ELF-1 (cell line): ENCODE measurements at places on chromosomes 7 and 10.

GRCh38 chr7:126723966-126724544 is 528.7 kb downstream of the GRM8 start:
- DNase-seq, result peak; percentile 8

DNA sequence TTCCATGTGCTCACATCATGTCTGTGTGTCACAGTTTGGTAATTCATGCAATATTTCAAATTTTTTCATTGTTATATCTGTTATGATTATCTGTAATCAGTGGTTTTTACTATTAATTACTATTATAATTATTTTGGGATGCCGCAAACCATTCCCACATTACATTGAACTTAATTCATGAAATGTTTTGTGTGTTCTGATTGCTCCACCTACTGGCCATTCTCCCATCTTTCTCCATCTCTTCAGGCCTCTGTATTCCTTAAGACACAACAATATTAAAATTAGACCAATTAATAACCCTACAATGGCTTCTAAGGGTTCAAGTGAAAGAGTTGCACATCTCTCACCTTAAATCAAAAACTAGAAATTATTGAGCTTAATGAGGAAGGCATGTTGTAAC is 398.5 kb downstream of the PCDH15 start:
- no peak for DNase-seq

DNA sequence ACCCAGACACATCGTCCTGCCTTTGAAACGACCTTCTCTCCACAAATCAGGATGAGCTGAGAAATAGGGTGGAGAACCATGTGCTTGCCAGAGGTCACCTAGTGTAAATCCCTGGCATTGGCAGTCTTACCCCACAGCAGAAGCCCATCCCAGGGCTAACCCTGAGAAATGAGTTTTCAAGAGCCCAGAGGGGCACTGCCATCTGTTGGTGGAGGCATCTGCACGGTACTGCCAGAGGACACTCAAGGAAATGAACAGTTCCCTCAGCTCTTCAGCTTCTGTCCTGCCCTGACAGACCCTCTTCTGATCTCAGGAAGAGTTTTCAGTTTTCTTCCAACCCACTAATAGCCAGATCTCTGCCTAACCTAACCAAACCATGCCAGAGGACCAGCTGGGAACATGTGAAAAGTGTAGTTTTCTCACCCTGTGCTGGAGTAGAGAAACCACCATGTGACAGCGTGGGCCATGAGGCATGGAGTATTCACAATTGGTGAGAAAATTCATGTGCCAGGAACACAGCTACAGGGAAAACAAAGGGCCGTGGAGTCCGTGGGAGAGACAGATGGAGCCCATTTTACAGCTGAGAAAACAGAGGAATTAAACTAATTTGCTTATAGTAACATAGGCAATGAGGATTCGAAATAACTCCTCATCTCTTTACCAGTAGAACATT is 37.7 kb upstream of the ITPRID1 start:
- DNase-seq, result no peak

GRCh38 chr7:108973075-108973474 is 403.4 kb downstream of the DNAJB9 start:
- DNase-seq, result peak; percentile 17

DNA sequence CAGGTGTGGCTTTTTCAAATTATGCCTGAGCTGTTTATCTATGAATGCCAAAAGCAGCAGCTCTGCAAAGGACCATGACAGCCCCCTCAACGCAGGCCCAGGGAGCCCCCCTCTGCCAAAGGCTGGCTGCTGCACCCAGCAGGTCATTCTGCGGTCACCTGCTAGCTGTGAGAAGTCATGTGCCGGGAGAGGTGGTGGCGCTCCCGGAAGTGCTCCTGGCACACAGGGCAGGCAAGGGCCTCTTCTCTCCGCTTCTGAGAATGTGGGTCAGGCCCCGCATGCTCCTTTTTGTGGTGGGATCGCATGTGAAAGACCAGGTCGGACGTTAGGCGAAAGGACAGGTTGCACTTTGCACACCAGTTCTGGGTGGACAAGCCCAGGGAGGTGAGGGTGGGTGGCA is 16.4 kb downstream of the ZNF488 start:
- DNase-seq, result no peak

DNA sequence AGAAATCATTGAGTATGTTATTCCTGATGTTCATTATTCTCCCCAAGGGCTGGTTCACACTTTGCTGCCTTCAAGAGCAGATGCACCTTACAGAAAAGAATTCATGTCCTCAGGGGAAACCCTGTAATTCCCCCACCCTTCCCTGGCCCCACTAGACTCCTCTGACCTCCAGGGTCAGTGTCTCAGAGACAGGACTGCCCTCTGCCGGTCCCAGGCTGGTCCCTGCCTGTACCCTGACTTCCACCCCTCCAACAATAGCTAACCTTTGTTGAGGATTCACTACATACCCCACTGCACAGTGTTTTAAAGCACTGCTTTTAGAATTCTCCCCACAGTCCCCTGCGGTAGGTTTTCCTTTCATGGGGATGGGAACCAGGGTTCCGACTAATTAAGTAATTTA is 4.4 kb upstream of the SEPHS1 start:
- peak; percentile 75 for DNase-seq

DNA sequence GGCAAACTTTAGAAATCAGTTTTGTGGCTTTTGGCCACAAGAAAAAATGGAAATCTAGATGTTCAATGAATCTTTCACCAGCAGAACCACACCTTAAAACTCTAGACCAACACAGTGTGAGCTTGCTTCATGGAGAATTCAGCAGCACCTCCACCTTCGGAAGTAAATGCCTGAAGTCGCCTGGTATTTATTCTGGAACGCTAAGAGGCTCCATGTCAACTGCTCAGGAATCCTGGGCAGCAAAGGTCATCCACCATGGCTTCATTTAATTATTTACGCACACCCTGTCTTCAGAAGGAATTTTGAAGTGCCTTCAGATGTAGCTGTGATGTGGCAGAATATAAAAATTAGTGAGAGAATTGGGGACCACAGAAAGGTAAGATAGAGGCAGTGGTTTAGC is 167.7 kb downstream of the GFRA1 start:
- DNase-seq, result no peak

GRCh38 chr10:122054048-122055025 is 65.4 kb downstream of the TACC2 start:
- peak; percentile 63 for DNase-seq

GRCh38 chr7:17183630-17184328 is 114.7 kb upstream of the AHR start:
- DNase-seq, result no peak

- no peak for DNase-seq
Measured at GRCh38 chr10:33233635-33234034, 100.8 kb downstream of the NRP1 start.

DNA sequence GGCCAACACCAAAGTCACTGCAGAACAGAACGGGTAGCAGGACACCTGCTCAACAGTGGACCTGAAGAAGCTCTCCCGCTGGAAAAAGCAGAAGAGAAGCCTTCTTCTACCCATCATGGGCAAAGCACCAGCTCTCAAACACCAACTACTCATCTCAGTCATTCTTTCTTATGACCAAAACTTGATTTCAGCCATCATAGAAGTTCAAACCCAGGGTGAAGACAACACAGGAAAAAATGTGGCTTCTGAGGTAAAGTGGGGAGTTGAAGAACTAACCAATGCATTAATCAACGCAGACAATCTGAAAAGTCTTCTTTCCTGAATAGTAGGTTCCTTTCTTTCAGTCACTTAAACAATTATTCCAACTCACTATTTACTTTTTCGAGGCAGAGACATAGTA is 83.3 kb downstream of the ELMO1 start:
- DNase-seq, result no peak

DNA sequence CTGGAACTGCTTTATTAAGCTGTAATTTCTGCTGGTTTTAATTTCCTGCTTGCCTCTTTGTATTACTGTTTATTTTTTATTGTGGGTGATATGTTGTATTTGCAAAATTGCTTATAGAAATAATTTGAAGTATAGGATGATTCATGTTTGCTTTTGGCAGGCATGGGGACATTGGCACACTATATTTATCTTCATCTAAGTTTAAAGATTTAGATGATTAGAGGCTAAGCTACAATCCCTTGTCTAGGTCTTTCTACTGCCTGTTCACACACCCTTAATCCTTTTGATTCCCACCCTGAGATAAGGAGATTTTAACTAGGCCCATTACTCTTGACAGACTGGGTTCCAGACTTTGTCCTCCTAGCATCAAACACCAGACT is 182.8 kb upstream of the KAT6B start:
- DNase-seq, result no peak

DNA sequence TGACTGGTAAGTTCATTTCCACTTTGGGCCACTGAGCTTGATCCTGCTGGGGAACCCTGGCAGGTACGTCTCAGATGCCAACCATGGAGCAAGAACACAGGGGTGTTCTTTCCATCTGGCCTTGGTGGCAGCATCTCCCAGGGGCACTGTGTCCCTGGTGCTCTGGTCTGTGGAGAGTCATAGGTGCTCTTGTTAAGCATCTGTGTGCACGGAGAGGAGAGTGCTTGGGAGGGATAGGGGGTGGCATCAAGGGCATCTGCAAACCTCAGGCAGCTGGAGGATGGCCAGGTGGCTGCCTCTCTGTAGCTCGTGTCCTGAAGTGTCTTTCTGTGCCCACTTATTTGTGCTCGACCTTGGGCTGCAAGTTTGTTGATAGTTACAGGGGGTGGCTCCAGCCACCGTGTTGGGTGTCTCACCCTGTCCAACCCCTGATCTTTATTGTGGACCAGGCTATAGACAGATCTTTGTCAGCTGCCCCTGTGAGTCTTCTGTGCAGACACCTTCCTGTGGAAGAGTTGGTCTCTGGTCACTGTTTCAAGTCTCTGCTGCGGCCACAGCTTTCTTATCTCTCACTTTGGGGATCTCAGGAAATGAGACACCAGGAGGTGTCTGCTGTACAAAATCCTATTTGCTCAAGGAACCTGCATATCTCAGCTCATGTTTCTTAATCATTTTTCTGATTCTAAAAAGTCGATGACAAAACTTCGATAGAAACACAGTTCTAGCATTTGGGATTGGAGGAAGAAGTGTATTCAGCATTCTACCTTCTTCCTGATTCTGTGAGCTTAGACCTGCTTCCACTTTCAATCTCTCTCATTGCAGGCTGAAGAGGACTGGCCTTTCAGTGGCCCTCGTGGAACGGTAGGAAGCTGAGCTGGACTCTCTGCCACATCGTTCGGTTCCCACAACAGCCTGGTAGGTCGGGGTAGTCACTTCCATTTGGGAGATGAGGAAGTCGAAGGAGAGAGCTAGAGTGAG is 17.2 kb upstream of the GIMAP8 start:
- no peak for DNase-seq

GRCh38 chr10:22704471-22704911 is 9.9 kb downstream of the PIP4K2A start:
- no peak for DNase-seq

DNA sequence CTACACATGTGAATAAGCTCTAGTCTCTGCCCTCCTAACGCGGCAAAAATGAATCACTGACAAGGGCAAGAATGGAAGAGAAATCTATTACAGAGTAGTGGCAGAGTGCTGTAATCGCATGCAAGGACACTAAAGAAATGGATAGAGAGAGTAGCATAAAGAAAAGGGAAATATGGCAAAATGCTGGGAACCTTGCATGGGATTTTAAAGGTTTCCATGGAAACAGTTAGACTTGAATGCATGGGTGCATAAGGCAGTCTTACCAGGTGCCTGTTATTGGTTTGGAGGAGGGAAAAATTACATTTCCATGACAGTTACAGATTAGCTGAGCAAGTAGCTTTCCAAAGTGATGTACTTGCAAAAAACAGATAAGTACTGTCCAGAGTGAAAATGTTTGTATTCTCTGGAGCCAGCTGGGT is 233.4 kb downstream of the PTN start:
- no peak for DNase-seq

DNA sequence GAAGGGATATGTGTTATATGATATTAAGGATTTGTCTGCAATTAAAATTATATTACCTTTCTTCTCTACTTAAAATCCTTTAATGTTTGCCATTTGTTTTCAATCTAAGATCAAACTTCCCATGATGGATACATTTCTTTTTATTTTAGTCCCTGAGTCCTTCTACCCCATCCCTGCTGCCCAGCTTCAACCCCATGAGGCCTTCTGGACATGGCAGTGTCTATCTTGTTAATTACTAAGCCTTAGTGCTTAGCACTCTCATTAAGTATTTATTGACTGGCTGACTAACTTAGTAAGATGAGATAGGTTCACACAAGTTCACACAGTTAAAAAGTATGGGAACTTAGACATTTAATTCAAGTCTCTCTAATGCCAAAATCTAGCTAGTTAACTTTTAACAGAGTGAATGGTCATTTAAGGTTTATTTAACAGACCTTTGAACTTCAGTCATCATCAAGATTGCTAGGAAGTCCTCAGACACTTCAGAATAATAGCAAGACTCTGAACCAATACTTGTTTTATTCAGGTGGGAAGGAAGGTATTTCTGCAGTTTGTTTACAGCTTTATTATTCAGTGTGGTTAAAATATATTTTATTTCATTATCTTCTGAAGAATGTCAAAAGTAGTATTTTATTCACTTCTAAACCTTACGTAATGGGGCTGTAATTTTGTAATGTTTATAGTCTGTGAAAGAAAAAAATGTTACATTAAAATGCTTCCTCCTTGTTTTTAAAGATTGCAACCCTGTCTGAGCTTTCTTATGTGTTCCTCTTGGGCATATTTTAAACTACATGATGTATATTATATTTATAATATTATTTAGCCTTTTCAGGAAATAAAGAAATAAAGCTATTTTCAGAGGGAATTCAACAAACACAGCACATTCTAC is 848.9 kb downstream of the REEP3 start:
- DNase-seq, result no peak

- no peak for DNase-seq
Measured at GRCh38 chr10:133412381-133412711, 12.1 kb downstream of the SPRN start.

GRCh38 chr10:93911866-93912265 is 18.1 kb downstream of the SLC35G1 start:
- peak; percentile 14 for DNase-seq

GRCh38 chr10:63465293-63466143 is at the start of gene JMJD1C:
Gene JMJD1C, minus strand, starts transcription at chr10:63465977. Its CDS starts 315 bp downstream, at chr10:63465662.
- peak; percentile 91 for DNase-seq
